ENCODE measurements at places on chromosomes 12 and 14. TPM values are rescaled to one million over a fixed set of nuclear protein-coding genes. Genes with fewer than 3 reads are reported as not detected.

The MMP17 gene
- 65.3 TPM for total RNA-seq

- no peaks in the 10 kb centered on the region for H3K27me3 ChIP-seq
- DNase-seq, result no peak
- no peak overlapping the region for H3K4me3 ChIP-seq
- no peak overlapping the region for H3K27ac ChIP-seq
- H3K4me1 ChIP-seq, result no peaks in the 10 kb centered on the region
- no peaks in the 10 kb centered on the region for H3K36me3 ChIP-seq
Measured at GRCh38 chr14:59044707-59045106, 143.8 kb upstream of the DAAM1 start.

- H3K36me3 ChIP-seq, result no peaks in the 10 kb centered on the region
- no peak for DNase-seq
- no peak overlapping the region for H3K4me3 ChIP-seq
- no peaks in the 10 kb centered on the region for H3K4me1 ChIP-seq
Measured at GRCh38 chr12:96585977-96586376, 96.6 kb downstream of the CFAP54 start.

The VWF gene
- 311 TPM for total RNA-seq

The HAL gene
- 0.20 TPM for total RNA-seq

- no peak overlapping the region for H3K27ac ChIP-seq
- no peaks in the 10 kb centered on the region for H3K36me3 ChIP-seq
- H3K4me3 ChIP-seq, result no peak overlapping the region
- H3K4me1 ChIP-seq, result no peaks in the 10 kb centered on the region
Measured at GRCh38 chr14:50813544-50813863, 17.5 kb downstream of the NIN start.

The INHBC gene
- total RNA-seq, result not detected

DNA sequence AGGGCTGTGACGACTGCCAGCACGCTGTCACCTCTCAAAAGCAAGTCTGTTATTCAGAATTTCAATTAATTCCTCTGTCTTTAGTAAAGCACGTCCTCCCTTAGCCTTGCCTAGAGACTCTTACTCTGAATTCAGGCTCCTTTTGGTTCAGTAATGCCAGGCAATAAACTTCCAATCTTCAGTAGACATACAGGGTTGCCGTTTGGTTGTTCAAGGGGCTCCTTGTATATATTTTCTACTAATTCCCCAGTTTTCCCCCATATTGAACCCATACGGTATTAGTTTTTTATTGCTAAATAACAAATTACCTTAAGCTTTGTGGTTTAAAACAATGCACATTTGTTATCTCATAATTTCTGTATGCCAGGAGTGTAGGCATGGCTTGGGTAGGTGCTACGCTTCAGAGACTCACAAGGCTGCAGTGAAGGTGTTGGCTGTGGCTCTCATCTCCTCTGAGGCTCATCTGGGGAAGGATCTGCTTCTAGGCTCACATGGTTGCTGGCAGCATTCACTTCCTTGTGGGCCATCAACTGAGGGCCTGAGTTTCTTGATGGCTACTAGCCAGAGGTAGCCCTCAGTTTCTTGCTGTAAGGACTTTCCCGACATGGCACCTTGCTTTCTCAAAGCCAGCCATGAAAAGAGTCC is 7.3 kb upstream of the CLECL1 start:
- no peaks in the 10 kb centered on the region for H3K4me1 ChIP-seq
- no peak overlapping the region for H3K27ac ChIP-seq
- DNase-seq, result no peak
- no peaks in the 10 kb centered on the region for H3K27me3 ChIP-seq
- no peaks in the 10 kb centered on the region for H3K36me3 ChIP-seq

The NRXN3 gene
- 17.1 TPM for total RNA-seq

- peaks cover 4% of the 10 kb centered on the region for H3K4me1 ChIP-seq
- no peak for DNase-seq
- H3K27me3 ChIP-seq, result no peaks in the 10 kb centered on the region
- H3K4me3 ChIP-seq, result no peak overlapping the region
- H3K27ac ChIP-seq, result no peak overlapping the region
- no peaks in the 10 kb centered on the region for H3K36me3 ChIP-seq
Measured at GRCh38 chr12:67525617-67525884, 123.0 kb upstream of the DYRK2 start.

The TPH2 gene
- total RNA-seq, result not detected

- no peak overlapping the region for H3K27ac ChIP-seq
- H3K27me3 ChIP-seq, result no peaks in the 10 kb centered on the region
- no peak for DNase-seq
- no peaks in the 10 kb centered on the region for H3K4me1 ChIP-seq
- no peaks in the 10 kb centered on the region for H3K36me3 ChIP-seq
- H3K4me3 ChIP-seq, result no peak overlapping the region
Measured at GRCh38 chr12:66959276-66959675, 280.4 kb upstream of the GRIP1 start.

DNA sequence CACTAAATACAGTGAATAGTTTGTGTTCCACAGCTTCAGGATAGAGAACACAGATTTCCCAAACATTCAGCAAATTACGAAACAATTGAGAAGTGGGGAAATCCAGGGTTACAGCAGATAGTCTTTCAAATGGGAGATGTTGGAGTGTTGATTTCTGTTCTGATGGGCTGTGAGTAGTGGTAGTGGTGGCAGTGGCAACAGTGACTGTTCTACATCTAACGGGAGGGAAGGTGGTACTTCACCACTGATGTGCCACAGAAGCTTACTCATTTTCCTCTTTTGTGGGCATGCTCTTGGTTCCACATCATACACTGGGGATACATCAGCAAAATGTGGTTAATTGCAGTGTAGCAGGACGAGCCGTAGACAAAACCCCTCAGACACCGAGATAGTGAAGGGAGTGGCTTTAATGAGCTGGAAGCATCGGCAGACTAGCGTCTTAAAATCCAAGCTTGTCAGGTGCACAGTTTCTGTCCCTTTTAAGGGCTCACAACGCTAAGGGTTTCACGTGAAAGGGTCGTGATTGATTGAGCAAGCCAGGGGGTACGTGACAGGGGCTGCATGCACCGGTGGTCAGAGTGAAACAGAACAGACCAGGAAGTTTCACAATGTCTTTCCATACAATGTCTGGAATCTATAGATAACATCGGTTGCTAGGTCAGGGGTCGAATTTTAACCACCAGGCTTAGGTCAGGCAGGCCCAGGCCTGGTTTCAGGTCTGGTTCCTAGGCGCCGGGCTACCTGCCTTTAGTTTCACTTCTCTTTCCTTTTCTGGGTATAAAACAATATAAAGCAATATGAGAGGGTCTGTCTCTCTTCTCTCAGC is 330.6 kb upstream of the FBXO33 start:
- no peaks in the 10 kb centered on the region for H3K27me3 ChIP-seq
- H3K4me3 ChIP-seq, result no peak overlapping the region
- H3K4me1 ChIP-seq, result no peaks in the 10 kb centered on the region

The KCNA5 gene
- 0.84 TPM for total RNA-seq

- no peaks in the 10 kb centered on the region for H3K27me3 ChIP-seq
- H3K4me3 ChIP-seq, result no peak overlapping the region
- DNase-seq, result no peak
- H3K4me1 ChIP-seq, result no peaks in the 10 kb centered on the region
Measured at GRCh38 chr12:124527861-124528561, 39.4 kb downstream of the NCOR2 start.

DNA sequence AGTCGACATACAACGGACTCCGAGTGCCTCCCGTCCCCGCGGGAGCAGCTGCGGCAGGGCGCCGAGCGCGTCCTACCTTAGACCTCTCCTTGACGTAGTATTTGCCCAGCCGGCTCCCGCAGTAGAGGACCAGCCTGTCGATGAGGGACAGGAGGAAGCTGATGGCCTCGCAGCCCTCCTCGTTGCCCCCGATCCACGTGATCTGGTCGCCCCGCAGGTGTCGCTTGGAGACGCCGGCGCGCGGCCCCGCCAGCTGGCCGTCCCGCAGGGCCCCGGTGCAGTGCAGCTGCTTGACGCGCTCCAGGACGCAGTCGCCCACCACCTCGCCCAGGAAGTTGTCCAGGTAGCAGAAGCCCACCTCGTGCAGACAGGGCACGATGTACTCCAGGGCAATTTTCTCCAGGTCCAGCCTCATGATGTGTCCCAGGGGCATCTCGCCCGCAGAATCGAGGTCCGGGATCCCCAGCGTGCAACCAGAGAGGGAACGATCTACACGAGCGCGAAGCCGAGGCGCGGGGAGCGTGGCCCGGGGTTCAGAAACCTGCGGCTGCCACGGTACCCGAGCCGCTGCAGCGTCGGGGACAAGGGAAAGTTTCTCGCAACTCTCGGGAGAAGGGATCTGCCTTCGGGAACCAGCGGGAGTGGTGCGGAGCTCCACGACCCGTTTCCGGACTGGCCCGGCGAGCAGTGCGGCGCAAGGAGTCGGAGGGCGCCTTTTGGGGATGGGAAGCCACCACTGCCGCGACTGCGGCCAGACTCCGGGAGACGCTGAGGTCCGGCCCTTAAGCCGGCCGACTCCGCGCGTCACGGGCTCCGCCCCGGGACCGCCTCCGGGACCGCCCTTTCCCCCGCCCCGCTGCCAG is at the start of gene EGLN3:
Gene EGLN3, minus strand, starts transcription at position 755 of the 863 bp plus-strand sequence. Its CDS starts 322 bp downstream, at position 433.
- H3K4me3 ChIP-seq, result peak within 1 kb of the TSS; percentile 45
- H3K4me1 ChIP-seq, result no peaks in the 10 kb centered on the region
- peak; percentile 58 for DNase-seq
- H3K36me3 ChIP-seq, result no peaks in the 10 kb centered on the region
- peaks cover 45% of the 10 kb centered on the region for H3K27me3 ChIP-seq

The IKZF4 gene
- total RNA-seq, result 8.6 TPM

- no peaks in the 10 kb centered on the region for H3K4me1 ChIP-seq
- peaks cover 97% of the 10 kb centered on the region for H3K27me3 ChIP-seq
- DNase-seq, result no peak
Measured at GRCh38 chr12:114693059-114693531, 9.1 kb upstream of the TBX3 start.

The TAS2R9 gene
- not detected for total RNA-seq

The SERPINA10 gene
- not detected for total RNA-seq

The MAP1LC3B2 gene
- total RNA-seq, result 1.7 TPM

The PTCSC3 gene
- not detected for total RNA-seq

- no peak overlapping the region for H3K4me3 ChIP-seq
- H3K4me1 ChIP-seq, result no peaks in the 10 kb centered on the region
- DNase-seq, result no peak
- no peaks in the 10 kb centered on the region for H3K27me3 ChIP-seq
- no peaks in the 10 kb centered on the region for H3K36me3 ChIP-seq
Measured at GRCh38 chr12:66426696-66427095, 124.4 kb downstream of the HELB start.

DNA sequence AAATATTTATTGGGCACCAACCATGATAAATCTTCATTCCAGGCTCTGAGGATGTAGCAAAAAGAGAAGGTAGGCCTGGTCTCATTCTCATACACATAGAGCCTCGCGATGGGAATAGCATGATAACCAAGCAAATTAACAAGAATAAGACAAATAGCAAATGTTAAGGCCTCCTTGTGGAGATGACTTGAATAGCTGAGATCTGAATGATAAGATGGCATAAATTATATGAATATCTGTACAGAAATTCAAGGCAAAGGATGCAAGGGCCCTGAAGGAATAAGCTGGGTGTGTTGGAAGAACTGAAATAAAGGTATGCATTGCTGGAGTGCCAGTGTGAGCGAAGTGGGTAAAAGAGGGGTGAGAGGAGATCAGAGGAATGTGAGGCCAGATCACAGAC is 114.8 kb downstream of the ALX1 start:
- H3K36me3 ChIP-seq, result no peaks in the 10 kb centered on the region
- no peaks in the 10 kb centered on the region for H3K27me3 ChIP-seq
- no peak for DNase-seq

The IAPP gene
- not detected for total RNA-seq

The NFATC4 gene
- 132 TPM for total RNA-seq

DNA sequence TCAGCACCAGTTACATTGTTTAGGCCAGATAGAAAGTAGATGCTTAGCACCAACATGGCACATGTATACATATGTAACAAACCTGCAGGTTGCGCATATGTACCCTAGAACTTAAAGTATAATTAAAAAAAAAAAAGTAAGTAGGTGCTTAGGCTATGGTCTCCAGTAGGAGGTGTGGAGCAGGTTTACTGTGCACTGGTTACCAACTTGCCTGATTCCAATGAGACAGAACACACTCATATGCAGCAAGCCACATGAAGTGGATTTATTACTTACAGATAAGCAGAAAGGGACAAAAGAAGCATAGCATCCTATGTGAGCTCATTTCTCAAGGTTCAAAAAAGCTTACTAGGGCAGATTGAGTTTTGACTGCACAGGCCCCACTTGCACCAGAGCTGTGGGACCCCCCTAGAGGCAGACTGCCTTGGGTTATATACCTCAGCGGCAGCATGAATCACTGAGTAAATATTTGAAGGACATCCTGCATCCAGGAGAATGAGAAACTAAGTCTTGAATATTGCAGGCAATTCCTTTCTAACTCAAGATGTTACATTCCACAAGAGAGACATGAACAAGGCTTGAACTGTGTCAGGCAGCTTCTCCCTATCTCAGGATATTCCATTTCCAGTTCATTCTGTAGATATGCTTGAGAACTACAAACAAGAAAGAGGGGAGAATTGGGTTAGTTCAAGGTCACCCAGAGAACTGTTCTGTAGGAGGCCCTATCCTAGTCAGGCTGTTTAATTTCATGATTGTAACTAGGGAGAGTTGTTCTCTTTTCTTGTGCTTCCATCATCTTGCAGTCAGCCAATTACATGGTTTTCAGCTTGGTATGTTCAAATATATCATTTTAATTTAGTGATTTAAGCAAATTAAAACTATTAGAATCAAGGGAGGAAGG is 30.1 kb downstream of the LRFN5 start:
- no peak for DNase-seq
- H3K36me3 ChIP-seq, result no peaks in the 10 kb centered on the region
- H3K4me1 ChIP-seq, result no peaks in the 10 kb centered on the region
- no peak overlapping the region for H3K4me3 ChIP-seq
- H3K27me3 ChIP-seq, result no peaks in the 10 kb centered on the region

The DPF3 gene
- total RNA-seq, result 5.4 TPM

The HOXC6 gene
- 3.6 TPM for total RNA-seq

The PTGDR gene
- total RNA-seq, result 5.7 TPM

The CLEC4E gene
- total RNA-seq, result 9.2 TPM

- no peak overlapping the region for H3K4me3 ChIP-seq
- peaks cover 3% of the 10 kb centered on the region for H3K27me3 ChIP-seq
- no peaks in the 10 kb centered on the region for H3K36me3 ChIP-seq
- DNase-seq, result no peak
- no peak overlapping the region for H3K27ac ChIP-seq
Measured at GRCh38 chr12:52271158-52271557, 3.3 kb upstream of the KRT86 start.

- no peaks in the 10 kb centered on the region for H3K27me3 ChIP-seq
- H3K36me3 ChIP-seq, result peaks cover 8% of the 10 kb centered on the region
- no peaks in the 10 kb centered on the region for H3K4me1 ChIP-seq
- DNase-seq, result no peak
- no peak overlapping the region for H3K4me3 ChIP-seq
- H3K27ac ChIP-seq, result no peak overlapping the region
Measured at GRCh38 chr12:64739778-64740177, 19.4 kb downstream of the GNS start.

The C3AR1 gene
- total RNA-seq, result 7.1 TPM

Data from tibial nerve (tissue), 4 donors.